Activated CD4-positive, CD25-positive, alpha-beta regulatory T cell treated with anti-CD3 and anti-CD28 coated beads, Interleukin-2, amount 50 U/mL, for 24 hours (primary cell): ENCODE measurements at places on chromosomes 16 and 17.

- peak; percentile 92 for ATAC-seq
These were observed 15.5 kb upstream of the TFAP4 start for GRCh38 chr16:4288148-4288921.

DNA sequence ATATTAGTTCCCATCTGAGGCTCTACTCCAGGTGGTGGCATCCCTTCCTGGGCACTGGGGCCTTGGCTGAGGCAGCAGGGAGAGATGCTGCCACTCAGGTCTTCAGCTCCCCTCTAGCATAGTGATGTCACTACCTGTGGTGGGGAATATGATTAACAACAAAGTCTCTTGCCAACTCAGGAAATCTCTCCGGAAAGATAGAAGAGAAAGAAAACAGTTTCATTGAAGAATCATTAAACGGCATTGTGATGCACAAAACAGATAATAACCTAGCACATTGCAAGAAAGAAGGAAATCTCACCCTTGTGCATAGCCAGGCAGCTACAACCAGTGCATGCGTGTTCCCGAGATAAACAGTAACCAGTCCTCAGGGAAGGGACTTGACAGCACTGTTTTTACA is 12.2 kb upstream of the ZNF267 start:
- ATAC-seq: peak; percentile 57

DNA sequence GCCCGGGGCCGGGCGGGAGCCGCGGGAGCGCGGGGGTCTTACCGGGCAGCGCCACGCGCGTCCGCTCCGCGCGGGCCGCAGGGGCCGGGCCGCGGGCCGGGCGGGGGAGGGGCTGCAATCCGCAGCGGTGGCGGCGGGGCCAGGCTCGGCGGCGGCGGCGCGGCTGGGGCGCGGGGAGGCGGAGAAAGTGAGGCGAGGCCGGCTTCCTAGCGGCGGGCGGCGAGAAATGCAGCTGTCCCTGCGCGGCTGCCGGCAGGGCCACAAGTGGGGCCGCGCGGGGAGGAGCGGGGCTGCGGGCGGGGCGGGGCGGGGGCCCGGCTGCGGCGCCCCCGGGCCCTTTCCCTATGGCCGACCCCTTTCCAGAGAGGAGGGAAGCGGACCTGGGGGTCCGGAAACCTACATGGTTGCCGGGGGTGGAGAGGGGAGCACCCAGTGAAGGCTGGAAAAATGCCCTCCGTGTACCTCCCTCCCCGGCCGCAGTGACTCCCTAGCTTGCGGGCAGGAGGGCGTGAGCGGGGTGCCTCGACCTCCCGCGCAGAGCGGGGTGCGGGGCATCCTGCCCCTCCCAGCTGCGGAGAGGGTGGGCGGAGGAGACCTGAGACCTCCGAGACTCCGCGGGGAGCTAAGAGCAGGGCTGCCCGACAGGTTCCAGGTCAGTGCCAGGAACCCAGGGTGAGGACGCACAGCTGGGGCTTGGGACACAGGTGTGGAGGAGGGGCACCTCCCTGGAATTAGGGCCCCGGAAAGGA is at the start of gene CUEDC1:
TSS of gene CUEDC1 (minus strand) at position 230 of the 749 bp plus-strand sequence. CDS start 69,848 bp downstream, outside the sequence.
- ATAC-seq: peak; percentile 80

DNA sequence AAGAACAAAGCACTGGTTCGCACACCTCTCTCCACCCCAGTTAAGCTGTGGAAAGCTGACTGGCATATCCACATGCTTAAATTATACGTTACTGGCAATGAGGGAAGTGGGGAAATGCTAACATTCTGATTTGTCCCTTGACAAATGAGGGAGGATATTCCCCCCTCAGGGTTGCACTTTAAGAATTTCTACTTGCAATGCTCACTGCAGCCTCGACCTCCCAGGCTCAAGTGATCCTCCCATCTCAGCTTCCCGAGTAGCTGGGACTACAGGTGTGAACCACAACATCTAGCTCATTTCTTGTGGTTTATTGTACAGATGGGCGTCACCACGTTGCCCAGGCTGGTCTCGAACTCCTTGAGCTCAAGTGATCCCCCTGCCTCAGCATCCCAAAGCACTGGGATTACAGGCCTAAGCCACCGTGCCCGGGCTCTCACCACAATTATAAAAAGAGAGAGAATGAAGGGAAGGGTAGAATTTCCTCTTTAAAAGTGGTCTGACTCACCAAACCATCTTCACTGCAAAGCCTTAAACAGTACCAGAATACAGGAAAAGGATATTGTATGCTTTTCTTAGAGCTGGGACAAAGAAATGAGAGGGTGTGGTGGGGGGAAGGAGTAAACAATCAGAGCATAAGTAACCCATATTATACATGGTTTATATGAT is 38.9 kb downstream of the KANSL1 start:
- ATAC-seq: no peak

GRCh38 chr17:81067391-81067811 is 32.5 kb downstream of the BAIAP2 start:
- no peak for ATAC-seq

DNA sequence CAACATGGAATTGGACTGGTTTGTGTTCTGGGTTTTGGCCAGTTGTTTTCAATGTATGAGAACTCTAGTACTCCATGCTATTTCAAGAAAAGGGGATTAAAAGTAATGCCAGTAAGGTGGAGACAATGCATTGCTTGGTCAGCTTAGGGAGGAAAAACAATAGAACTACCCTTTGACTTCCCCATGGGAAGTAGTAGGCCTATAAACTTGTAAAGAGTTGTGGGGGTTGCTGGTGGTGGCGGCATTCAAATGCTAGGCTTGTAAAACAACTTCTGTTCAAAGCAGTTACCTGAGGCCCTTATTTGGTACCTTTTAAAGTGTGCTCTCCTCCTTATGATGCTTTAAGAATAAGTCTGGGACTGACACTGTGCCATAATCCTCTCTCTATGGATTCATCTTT is 9.4 kb downstream of the MAP3K3 start:
- ATAC-seq: no peak

- no peak for ATAC-seq
These were observed 21.1 kb upstream of the JPT2 start for GRCh38 chr16:1656808-1657617.

DNA sequence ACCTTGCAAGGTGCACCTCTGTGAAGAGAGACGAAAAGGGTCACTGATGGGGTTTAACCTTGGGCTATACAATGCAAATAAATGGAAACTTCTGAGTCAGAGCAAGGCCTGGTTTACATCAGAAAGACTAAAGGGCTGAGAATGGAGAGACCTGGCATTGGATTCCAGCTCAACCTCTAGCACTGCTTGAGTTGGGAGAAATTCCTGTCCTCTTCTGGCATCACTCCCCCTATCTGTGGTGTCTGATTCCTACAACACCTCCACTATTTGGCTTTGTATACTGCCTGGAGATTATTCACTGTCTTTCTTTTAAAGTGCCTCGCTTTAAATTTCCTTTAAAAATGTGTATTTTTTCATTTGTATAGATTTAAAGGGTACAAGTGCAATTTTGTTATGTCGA is 68.8 kb downstream of the GPR139 start:
- no peak for ATAC-seq

GRCh38 chr16:12314653-12315185 is 338.2 kb downstream of the SNX29 start:
- no peak for ATAC-seq

GRCh38 chr16:85307552-85308364 is 195.5 kb upstream of the CIBAR2 start:
- no peak for ATAC-seq

GRCh38 chr16:58264961-58265479 is 29.8 kb downstream of the PRSS54 start:
- ATAC-seq: peak; percentile 68

DNA sequence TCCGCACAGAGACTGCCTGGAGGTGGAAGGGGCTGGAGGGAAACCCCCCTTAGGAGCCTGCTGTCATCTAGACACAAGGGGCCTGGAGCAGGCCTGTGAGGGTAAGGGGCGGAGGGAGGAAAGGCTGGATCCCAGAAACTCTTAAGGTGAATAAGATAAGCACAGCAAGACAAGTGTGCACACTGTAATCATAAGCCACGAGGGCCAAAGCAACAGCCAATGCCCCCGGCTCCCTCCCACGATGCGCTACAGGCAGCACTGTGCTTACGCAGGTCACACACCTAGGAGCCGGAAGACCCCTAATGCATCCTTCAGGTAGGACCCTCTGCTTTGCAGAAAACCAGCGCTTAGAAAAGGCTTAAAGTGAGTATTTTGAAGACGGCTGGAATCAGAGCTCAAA is 24.6 kb downstream of the ZFHX3 start:
- ATAC-seq: no peak

DNA sequence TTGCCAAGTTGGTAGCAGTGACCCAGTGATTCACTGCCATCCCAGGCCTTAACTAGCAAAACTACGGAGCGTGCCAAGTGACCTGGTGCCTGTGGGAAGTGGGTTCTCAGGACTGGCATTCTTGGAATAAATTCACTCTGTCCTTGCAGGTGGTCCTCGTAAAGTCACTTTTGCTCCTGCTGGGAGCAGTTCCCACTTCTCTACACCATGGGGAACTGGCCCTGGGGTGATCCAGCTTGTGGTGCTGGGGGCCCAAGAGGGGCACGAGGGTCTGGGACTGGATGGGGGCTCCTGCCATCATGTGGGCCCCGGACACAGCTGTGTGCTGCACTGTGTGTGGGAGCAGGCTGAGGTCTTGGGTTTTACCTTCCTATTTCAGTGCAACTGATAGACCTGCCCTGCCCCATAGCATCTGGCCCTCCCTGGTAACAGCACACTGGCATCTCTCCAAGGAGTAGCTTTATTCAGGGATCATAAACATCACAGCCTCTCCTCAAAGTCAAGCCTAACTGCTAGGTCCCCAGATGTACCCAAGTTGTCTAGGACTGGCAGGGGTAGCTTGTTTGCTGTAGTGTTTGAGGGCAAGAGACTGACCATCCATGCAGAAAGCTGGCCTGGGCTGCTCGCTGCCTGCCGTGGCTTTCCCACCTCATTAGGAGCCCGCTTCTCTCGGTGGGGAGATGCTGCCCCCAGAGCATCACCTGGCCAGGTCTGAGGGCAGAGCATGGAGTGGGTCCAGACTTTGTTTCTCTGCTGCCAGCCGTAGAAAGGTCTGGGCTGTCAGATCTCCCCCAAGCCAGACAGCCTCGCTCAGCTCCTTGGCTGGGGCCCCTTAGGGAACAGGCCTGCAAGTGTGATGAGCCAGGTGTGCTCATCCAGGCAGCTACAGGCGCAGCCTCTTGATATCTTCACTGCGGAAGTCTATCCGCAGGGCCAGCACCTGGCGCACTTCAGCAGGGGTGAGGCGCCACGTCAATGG is 26.0 kb downstream of the FCSK start:
- ATAC-seq: no peak

GRCh38 chr17:29048440-29049368 is 5.8 kb downstream of the PIPOX start:
- ATAC-seq: no peak

GRCh38 chr17:74599023-74599399 is 6.9 kb upstream of the CD300LD start:
- ATAC-seq: no peak

DNA sequence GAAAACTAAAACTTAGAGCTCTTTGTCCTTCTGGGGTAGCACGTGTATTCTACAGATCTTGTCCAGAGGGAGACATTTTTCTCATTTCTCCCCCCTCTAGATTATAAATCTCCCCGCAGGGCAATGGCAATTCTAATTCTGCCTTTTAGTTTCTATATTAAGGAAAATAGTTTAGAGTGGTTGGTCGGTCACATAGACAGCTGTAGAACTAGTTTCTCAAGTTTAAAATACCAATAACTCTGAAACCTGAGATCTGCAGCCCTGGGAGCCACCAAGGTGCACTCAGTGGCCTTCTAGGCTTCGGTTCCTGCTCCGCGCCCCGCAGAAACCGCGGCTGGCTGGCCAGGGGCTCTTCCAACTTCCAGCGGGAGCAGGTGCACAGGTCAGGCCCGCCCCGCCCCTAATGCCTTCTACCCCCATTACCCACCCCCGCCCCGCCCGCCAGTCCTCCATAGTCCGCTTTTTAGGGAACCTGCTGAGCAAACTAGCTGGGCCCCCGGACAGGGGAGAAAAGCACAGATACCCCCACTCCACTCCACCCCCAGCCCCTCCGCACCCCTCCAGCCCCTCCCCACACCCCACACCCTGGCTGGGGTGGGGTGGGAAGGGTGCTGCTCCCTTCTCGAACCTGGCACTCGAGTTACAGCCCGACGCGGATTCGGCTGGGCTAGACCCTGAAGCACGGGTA is 431 bp downstream of the SLFN11 start:
- ATAC-seq: peak; percentile 2

- no peak for ATAC-seq
These were observed 13.5 kb upstream of the ITGAM start for GRCh38 chr16:31246296-31246695.

- ATAC-seq: no peak
These were observed 183.1 kb upstream of the PSMD7 start for GRCh38 chr16:74113545-74113944.

DNA sequence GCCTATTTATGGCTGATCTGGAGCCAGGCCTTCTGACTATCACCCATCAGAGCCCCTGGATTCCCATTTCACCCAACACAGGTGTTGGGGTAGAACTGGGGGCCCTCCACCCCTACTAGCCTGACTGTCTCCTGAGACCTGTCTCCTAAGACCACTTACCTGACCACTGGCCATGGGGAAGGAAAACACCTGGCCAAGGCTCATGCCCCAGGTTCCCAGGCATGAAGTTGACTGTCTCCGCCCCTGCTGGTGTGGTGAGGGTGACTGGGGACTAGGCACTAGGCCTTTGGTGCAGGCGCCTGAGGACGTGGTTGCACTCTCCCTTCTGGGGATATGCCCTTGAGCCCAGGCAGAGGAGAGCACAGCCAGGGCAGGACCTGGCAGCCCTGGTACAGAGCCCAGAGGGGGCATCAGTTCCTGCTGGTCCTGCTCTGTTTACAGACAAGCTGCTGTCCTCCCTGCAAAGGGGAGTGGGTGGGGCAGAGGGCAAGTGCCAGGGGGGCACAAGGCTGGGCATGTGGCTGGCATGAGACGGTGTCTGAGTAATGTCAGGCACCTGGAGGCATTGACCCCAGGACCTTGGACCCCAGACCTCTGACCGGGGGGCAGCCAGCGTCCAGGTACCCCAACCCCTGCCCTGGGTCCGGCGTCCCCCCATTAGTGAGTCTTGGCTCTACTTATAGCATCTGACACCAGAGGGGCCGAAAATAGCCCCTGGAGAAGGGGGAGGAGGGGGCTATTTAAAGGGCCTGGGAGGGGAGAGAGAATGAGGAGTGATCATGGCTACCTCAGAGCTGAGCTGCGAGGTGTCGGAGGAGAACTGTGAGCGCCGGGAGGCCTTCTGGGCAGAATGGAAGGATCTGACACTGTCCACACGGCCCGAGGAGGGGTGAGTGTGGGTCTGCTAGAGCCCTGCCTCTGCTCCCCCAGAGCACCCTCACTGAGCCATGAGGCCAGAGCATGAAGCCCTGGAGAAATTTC is at the start of gene TCAP:
TSS of gene TCAP (plus strand) at position 769 of the 981 bp plus-strand sequence. CDS start at position 780, 11 bp downstream.
- no peak for ATAC-seq

GRCh38 chr16:89598199-89598598 is 15.2 kb upstream of the DPEP1 start:
- no peak for ATAC-seq

- no peak for ATAC-seq
These were observed 22.2 kb downstream of the TBX4 start for GRCh38 chr17:61474235-61474927.

- ATAC-seq: no peak
These were observed 885 bp upstream of the VASN start for GRCh38 chr16:4370570-4371356.

- peak; percentile 53 for ATAC-seq
These were observed 32.7 kb downstream of the NFATC3 start for GRCh38 chr16:68117884-68118283.
